A549 treated with AZD2906 at 1 μM for 4 hours (cell line): ENCODE measurements at places on chromosomes 1 and 21. TPM values are rescaled to one million over a fixed set of nuclear protein-coding genes. Genes with fewer than 3 reads are reported as not detected.

Gene MRAP
- total RNA-seq, result not detected in 5 replicates

Gene SYTL1
- 0.26 to 0.63 TPM (median 0.41 TPM) in 5 replicates for total RNA-seq

Gene ASPM
- total RNA-seq, result 17.6 to 22.5 TPM (median 20.6 TPM) in 5 replicates

Gene RIMS3
- 0.84 to 1.3 TPM (median 1.2 TPM) in 5 replicates for total RNA-seq

Gene TSACC
- 2.0 to 2.7 TPM (median 2.0 TPM) in 5 replicates for total RNA-seq

Gene HHAT
- 1.5 to 1.9 TPM (median 1.7 TPM) in 5 replicates for total RNA-seq

Gene FYB2
- total RNA-seq, result not detected in 5 replicates

Gene BLACAT1
- total RNA-seq, result 0.03 TPM in 1 of 5 replicates, not detected in the others

Gene SLFNL1
- total RNA-seq, result 0.02 to 0.05 TPM (median 0.05 TPM) in 3 of 5 replicates, not detected in the others

Gene AKR7A3
- 0.10 to 0.20 TPM (median 0.14 TPM) in 4 of 5 replicates, not detected in the other for total RNA-seq

Gene ZMPSTE24
- total RNA-seq, result 35.9 to 43.0 TPM (median 36.8 TPM) in 5 replicates

Gene CLDN17
- total RNA-seq, result not detected in 5 replicates

Gene MEX3A
- total RNA-seq, result 1.2 to 2.6 TPM (median 2.1 TPM) in 5 replicates

Gene TNFAIP8L2
- not detected in 5 replicates for total RNA-seq

Gene PRXL2B
- 19.9 to 25.1 TPM (median 21.7 TPM) in 5 replicates for total RNA-seq

Gene ADAMTSL4
- total RNA-seq, result 2.8 to 7.5 TPM (median 6.1 TPM) in 5 replicates

Gene AMY1C
- not detected in 5 replicates for total RNA-seq

Gene OR2T29
- not detected in 5 replicates for total RNA-seq

Gene AADACL3
- not detected in 5 replicates for total RNA-seq

Gene GPR161
- 11.5 to 18.9 TPM (median 17.6 TPM) in 5 replicates for total RNA-seq

Gene AMPD1
- not detected in 5 replicates for total RNA-seq

Gene GBP3
- 0.67 to 1.4 TPM (median 0.95 TPM) in 5 replicates for total RNA-seq

Gene CCDC181
- 0.10 to 0.22 TPM (median 0.11 TPM) in 5 replicates for total RNA-seq

Gene OR2T11
- total RNA-seq, result not detected in 5 replicates

Gene TMPRSS2
- total RNA-seq, result 0.07 to 0.19 TPM (median 0.12 TPM) in 5 replicates
